ENCODE measurements at places on chromosomes 1 and 21.
A peak's percentile ranks its signal among the peaks of the same experiment; 100 is the strongest.

GRCh38 chr1:204831186-204831585, 39.5 kb upstream of the NFASC start:
- no peak for DNase-seq

- no peak for DNase-seq
Observed at GRCh38 chr1:210455840-210456603, 127.3 kb downstream of the HHAT start.

- no peak for DNase-seq
Observed at GRCh38 chr1:75712306-75712705, 12.2 kb upstream of the ACADM start.

DNA sequence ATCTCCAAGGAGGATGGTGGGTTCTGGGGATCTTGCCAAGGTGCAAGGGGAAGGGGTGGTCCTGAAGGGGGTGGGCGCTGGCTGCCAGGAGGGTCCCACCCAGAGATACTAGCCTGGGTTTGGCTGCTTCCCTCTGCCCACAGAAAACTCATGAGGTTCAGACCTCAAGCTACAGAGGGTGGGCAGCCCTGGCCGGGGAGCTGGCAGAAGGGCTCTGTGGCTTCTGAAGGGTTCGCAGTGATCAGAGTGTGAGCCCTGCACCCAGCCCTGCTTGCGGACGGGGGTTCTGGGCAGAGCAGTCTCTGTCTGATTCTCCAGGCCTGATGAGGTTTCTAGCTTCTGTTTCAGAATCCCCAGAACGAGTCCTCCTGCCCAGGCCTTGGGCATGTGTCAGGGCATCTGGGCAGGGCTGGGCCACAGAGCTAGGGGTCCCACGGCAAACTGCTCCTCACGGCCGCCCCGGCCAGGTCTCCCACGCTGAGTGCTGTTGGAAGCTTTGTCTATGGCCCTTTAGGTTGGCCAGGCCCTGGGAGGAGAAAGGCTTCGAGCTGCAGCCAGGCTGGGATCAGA, 635 bp upstream of the MMEL1 start:
- DNase-seq, result no peak

- no peak for DNase-seq
Observed at GRCh38 chr1:1666526-1666925, 7.7 kb upstream of the CDK11B start.

GRCh38 chr1:3857791-3858129, 484 bp downstream of the DFFB start:
- no peak for DNase-seq

DNA sequence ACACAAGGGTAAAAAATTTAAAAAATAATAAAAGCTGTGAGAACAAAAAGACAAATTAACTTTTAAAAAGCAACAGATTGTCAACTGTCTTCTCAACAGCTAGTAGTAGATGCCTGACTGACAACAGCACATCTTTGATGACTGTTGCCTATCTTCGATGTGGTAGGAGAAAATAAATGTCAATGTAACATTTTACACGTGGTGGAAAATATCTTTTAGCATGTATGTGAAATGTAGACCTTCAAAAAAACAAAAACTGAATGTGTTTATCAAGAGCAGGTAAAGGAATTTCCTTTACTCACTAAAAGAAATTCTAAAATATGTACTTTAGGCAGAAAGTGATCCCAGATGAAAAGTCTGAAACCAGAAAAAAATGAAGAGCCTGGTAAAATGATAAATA, 42.9 kb downstream of the CD53 start:
- DNase-seq, result no peak

DNA sequence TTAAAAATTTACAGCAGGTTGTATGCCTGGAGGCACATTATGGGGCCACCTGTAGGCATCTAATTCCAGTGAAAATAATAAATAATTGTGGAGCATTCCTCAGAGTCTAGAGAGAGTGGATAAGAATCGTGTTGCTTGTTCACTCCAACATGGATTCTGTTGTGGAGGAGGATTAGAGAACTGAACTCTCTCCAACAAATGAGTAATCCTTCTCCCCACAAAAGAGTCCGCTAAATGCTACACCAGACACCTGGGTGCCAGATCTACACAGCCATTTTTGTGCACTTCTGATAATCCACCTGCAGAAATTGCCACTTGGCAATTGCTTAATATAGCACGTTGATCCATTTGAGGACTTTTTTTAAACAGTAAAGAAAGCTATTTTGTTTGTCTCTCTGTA, 113.7 kb upstream of the DPYD start:
- DNase-seq, result no peak

DNA sequence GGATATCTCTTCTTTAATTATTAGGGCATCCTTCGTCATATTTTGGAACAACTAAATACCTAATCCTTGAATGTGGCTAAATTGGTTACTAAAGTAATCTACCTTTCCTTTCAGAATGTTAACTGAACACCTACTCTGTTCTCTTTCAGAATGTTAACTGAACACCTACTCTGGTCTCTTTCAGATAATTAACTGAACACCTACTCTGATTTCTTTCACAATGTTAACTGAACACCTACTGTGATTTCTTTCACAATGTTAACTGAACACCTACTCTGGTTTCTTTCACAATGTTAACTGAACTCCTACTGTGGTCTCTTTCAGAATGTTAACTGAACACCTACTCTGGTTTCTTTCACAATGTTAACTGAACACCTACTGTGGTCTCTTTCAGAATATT, 21.9 kb downstream of the RAB7B start:
- DNase-seq, result no peak

GRCh38 chr1:114219172-114219868, 65.7 kb upstream of the SYT6 start:
- DNase-seq, result no peak

GRCh38 chr1:112520166-112520565, 11.4 kb downstream of the WNT2B start:
- no peak for DNase-seq

DNA sequence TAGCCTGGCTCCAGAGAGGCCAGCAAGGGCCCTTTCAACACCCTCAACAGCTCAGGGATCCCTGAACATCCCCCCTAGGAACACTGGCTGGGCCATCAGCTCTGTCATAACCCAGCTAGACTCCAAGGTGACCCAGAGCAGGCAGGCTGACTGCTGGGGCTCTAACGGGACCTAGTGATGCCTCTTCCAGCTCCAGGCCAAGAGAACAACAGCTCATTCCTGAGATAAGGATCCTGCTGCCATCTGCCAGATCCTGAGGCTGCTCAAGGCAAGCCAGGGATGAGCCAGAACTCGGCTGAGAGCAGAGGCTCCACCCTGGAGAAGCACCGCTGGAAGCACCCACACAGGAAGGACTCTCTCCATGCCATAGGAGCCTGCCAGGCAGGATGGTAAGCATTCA, 2.0 kb downstream of the VSIG8 start:
- no peak for DNase-seq

DNA sequence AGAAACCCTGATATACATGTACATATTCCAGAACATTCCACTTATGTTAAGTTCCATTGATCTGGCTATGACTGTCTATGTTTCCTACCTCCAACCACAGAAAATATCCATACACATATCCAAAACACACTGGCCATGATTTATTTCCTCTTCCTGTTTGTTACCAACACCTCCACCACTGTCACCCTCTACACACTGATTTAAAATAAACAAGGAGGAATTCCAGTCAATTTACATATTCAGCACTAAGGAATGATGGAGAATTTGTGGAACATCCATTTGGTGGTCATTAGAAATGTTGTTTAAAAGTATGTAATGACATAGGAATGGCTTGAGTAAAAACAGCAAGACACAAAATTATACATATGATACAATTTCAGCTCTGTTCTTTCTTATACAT, 5.5 kb upstream of the STX6 start:
- DNase-seq, result no peak

- no peak for DNase-seq
Observed at GRCh38 chr1:218502383-218502782, 157.2 kb downstream of the TGFB2 start.

DNA sequence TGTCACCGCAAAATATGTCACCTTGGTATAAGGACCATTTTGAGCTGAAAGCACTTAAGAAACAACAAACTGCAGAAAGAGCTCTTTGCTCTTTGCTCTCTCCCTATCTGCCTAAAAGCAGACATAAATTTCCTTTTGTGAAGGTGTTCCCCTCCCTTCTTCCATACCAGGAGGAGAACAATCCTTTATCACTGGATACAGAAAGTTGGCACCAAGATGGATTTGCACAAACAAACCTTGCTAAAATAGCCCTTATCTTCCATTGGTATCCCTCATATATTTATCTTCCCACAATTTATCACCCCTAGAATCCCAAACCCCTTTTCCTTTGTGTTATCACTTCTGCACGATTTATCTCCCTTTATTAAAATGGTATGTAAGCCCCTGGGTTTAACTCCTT, 51.4 kb downstream of the DPYD start:
- no peak for DNase-seq

- DNase-seq, result no peak
Observed at GRCh38 chr1:45009956-45010854, 919 bp downstream of the HECTD3 start.

DNA sequence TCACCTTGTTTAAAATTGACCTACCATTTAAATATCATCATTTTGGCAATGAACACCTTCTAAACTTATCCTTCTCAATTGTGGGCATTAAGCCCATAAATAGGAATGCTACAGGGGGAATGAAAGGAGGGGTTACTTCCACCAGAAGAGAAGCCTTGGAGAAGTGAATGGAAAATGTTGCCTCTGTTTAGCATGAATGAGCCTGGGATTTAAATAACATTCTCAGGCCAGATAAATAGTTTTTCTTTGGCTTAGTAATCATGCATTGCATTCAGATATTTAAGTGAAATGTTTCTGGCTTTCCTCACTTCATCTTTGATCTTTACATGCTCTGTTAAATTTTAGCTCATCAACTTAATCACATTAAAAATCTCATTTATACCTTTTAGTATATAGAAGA, 284.3 kb upstream of the FMN2 start:
- no peak for DNase-seq

GRCh38 chr1:171427852-171428471, 57.4 kb upstream of the PRRC2C start:
- DNase-seq, result no peak

DNA sequence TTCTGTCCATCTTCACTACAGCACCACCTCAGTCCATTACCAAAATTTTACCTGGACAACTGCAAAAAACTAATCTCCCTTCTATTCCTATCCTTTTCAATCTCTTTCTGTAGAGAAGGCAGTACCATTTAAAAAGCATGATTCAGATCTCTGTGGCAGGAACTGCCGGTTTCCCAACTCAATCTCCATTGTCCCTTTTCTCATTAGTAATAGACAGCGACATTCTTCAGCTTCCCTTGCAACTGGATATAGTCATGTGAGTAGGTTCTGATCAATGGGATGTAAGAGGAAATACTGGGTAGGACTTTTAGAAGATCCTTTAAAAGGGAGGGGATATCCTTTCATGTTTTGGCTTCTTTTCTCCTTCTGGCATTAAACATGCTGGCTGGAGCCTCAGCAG, 74.9 kb downstream of the ADCY10 start:
- no peak for DNase-seq

GRCh38 chr1:150576794-150577556, 2.4 kb downstream of the MCL1 start:
- no peak for DNase-seq

DNA sequence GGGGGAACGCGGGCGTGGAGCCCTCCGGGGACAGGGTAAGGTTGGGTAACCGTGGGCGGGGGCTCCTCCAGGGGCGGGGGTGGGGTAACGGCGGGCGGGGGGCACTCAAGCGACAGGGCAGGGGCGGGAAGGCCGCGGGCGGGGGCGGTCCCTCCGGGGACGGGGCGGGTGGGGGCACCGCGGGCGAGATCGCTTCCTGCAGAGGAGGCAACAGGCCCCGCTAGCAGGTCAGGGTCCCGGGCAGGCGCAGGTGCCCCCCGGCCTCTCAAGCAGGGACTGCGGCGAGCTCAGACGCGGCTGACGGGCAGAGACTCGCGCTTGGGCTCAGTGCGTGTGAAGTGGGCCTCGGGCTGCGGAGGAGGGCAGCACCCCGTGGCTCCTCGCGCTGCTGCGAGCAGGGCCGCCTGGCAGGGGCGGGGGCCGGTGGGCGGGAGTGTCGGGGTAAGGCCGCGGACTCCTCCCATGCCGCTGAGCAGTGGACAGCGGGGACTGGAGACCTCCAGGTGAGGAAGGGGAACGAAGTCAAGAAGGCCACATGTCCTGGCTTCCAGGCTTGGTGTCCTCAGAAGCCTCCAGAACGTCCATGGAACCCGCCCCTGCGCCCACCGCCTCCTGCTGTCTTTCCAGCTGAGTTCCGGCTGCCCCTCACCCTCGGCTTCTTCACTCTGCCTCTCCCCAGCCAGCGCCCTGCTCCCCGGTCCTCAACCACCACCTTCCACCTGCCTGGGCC, 627 bp upstream of the GNB1 start:
- peak; percentile 57 for DNase-seq

DNA sequence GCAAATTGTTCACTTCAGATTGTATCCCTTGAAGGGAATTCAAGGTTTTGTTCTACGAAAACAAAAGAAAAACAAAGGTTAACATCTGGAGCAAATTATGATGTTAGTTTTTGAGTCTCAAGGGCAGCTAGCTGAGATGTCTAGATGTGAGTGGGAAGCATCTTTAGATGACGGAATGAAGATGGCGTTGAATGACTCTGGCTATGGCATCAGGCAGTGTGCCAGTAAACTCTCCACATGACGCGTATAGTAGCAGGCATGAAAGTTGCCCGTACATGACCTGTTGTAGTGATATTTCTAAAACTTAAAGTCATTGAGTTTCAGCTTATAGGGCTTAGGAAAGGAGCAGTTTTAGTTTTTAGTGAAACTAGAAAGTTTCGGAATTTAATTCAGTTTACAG, 12.3 kb upstream of the SDC3 start:
- DNase-seq, result no peak

DNA sequence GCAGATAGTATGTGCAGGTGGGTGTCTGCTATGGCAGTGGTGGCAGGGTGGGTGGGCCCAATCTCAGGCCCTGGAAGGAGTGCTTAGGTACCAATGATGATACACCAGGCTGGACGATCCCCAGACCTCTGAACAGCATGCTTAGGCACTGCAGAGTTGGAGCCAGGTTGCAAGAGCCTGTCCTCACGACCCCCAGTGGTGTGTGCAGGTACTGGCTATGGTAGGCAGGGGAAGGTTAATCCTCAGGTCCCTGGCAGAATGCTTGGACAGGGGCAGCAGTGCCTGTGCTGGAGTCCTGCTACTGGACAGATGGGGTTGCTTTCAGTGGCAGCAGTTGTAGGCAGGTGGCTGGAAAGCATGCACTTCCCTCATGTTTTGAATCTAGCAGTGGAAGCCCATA, 100.5 kb upstream of the NEK7 start:
- DNase-seq, result no peak

GRCh38 chr1:2232255-2232915, 4.3 kb downstream of the SKI start:
- DNase-seq, result no peak

- no peak for DNase-seq
Observed at GRCh38 chr1:42454403-42454802, 1.4 kb downstream of the ZMYND12 start.

DNA sequence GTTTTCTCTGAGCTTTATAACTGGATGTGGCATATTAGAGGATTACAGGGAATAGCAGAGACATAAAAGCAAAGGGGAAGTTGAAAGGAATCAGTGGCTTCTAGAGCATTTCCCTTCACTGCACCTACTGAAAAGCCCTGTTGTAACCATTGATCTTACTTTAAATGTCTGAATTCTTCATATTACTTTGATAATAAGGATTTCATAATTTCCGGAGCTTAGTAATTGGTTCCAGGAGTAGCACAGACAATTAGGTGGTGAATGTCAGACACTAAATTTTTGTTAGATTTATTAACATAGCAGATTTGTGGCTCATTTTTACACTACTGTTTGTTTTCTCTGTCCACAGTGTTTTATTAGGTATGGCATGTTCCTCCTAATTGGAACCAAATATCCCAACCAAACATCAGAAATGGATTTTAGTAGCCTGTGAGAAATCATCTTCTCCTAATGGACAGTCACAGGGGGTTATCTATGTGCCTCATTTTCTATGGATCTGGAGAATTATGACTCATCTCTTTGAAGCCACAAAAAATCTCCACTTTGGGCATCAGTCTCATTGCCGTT, 100.5 kb downstream of the GIPC2 start:
- no peak for DNase-seq
